ENCODE measurements at places on chromosomes 1 and 21.

- DNase-seq: no peak
Observed at GRCh38 chr1:228029281-228029680, 22.5 kb downstream of the WNT3A start.

GRCh38 chr1:17865912-17866739, 111.0 kb downstream of the ACTL8 start:
- peak; percentile 73 for DNase-seq

DNA sequence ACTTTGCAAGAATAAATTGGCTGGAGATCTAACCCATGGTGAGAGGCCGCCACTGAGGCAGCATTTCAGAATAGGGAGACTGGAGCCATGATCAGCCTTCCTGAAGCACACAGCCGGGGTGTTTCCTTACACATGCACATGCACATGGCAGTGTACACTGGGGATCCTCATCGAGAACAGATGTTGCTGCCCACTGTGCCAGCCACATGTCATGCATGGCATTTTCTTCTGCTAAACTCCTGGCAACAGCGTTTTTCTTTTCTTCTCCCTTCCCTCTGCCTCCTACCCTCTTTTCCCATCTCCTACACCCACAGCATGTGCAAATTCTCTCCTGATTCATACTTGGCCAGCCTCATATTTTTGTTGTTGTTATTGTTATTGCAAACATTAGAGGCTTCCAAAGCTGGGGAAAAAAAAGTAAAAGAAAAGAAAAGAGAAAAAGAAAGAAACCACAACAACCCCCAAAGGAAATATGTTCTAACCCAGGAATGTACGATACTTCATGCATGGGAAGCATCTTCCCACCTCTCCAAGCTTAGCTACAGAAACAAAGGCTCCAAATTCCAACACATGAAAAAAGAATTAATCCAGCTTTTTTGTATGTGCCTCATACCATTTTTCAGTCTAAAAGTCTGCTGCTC, 344.0 kb downstream of the ASTN1 start:
- DNase-seq: no peak

DNA sequence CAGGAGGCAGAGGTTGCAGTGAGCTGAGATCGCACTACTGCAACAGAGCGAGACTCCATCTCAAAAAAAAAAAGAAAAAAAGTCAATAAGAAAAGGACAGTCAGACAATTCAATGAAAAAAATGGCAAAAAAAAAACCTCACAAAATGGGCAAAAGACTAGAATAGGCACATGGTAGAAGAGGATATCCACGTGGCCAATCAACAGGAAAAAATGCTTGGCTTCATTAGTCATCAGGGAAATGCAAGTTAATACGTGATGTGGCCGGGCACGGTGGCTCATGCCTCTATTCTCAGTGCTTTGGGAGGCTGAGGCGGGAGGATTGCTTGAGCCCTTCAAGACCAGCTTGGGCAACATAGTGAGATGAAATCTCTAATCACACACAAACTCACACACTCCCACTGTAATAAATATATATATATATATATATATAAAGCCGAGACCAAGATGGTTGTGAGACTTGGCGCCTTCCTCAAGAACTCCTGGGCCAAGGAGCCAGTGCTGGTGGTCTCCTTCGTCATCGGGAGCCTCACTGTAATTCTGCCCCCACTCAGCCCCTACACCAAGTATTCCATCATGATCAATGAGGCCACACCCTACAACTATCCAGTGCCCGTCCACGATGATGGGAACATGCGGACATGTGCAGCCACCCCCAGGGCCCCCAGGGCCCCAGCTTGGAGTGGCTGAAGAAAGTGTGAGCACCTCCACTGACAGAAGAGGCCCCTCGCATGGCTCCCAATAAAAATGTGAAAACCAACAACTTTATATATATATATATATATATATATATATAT, 22.9 kb upstream of the LEFTY2 start:
- peak; percentile 21 for DNase-seq

GRCh38 chr1:214377485-214377884, 96.5 kb downstream of the SMYD2 start:
- no peak for DNase-seq

DNA sequence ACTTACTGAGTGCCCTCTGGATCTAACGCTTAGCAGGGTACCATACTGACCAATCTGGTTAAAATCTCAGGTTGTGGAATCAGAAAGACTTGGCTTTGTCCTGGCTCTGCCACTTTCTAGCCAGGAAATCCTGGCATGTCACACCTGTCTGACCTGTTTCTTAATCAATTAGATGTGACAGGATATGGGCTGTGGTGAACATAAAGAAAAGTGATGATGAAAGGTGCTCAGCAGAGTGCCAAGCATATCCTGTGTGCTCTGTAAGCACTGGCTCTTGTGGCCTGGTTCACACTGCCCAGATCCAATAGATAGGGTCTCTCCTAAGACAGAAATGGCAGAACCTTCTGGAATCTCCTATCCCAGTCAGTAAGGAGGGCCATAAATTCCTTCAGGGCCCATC, 53.9 kb downstream of the PHC2 start:
- no peak for DNase-seq

- DNase-seq: no peak
Observed at GRCh38 chr1:22263359-22263758, 120.5 kb upstream of the WNT4 start.

GRCh38 chr1:87007323-87007722, 92.9 kb downstream of the HS2ST1 start:
- DNase-seq: no peak

DNA sequence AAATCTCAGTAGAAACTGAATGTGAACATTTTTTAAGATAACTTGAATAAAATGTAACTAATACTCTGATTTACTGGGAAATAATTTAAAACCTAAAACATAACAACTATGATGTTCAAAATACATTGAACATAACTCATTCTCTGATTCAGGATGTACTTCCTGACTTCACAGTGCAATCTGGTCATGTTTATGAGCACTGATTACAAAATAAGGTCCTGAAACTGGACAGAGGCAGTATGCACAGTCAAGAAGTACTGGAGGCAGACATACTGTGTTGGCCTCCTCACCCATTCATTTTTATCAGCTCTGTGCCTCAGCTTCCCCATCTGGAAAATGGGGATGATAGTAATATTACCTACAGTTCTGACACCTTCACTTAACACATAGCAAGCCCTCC, 651.3 kb downstream of the PTPRC start:
- DNase-seq: no peak

- no peak for DNase-seq
Observed at GRCh38 chr1:110298991-110299390, 40.2 kb upstream of the RBM15 start.

GRCh38 chr1:53722025-53722424, 16.9 kb downstream of the GLIS1 start:
- DNase-seq: no peak

GRCh38 chr1:203589595-203589994, 37.0 kb upstream of the ATP2B4 start:
- DNase-seq: no peak

GRCh38 chr1:2969845-2970291, 51.4 kb upstream of the ACTRT2 start:
- DNase-seq: no peak

- DNase-seq: no peak
Observed at GRCh38 chr1:39632682-39633417, 6.6 kb downstream of the HEYL start.

DNA sequence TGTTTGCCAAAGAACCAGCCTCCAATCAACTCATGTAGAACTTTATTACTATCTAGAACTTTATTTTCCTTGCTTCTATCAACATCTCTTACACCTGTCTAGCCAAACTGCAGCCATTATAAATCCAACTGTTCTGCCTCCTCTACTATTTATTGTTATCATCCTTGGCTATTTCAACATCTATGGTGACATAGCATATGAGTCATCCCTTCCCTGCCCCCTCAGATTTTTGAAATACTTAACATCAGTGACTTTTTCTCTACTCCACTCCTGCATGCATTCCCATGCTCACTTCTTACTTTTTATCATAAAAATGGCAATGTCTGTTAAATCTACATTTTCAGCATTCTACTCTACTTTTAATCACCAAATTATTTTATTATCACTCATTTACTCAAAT, 544.9 kb upstream of the NEGR1 start:
- DNase-seq: peak; percentile 28

DNA sequence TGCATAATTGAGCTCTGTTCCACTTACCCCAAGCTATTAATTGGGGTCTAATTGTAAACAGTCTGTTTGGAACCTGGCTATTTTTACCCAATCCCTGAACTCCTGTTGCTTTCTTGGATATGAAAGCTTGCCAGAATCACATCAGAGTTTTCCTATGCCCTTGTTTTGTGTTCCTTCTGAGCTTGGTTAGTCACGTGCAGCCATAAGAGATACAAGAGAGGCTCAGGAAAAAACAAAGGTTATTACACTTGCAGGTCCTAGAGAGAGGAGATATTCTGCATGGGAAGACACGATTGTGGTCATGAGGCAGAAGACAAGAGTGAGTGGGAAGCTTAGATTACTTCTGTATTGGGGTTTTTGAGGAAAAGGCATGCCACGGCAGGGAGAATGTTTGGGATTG, 46.0 kb upstream of the RGL1 start:
- DNase-seq: no peak

DNA sequence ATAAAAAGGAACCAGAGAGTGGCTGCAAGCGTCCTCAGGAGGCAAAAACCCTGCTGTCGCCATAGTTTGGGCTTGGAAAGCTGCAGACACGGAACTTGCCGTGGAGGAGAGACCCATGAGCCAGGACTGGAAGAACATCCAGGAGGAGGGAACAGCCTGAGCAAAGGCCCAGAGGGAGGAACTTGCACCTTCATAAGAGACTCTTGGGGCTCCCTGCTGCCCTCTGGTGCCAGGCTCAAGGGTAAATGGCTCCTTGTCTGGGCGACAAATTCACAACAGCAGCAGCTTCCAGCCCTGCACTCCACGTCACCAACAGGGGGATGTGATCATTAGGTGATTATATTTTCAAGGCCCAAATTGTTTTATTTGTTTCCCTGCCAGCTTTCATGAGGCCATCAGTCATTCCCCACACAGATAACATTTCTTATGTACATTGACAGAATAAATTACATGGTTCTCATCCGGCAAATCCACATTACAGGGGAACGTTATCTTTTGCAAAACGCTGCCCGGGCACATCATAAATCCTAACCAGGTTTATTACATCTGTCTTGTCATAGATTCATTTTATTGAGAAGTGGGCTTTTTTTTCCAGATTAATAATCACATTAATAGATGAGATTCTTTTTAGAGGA, 143.0 kb upstream of the GRIK3 start:
- DNase-seq: peak; percentile 10
